ENCODE measurements at places on chromosomes 4 and X. TPM values are rescaled to one million over a fixed set of nuclear protein-coding genes. Genes with fewer than 3 reads are reported as not detected.

Gene DCX
- total RNA-seq, result not detected

Gene NPY5R
- total RNA-seq, result not detected

Gene TLR6
- total RNA-seq, result 3.2 TPM

Gene SMIM10
- 0.52 TPM for total RNA-seq

Gene PARM1
- total RNA-seq, result not detected

Gene PROM1
- total RNA-seq, result not detected

Gene HPGDS
- total RNA-seq, result not detected

Gene GPR119
- total RNA-seq, result not detected

Gene TRIM60
- total RNA-seq, result not detected

Gene SH3D19
- total RNA-seq, result not detected

Gene FAM47E
- not detected for total RNA-seq

Gene FAT4
- total RNA-seq, result not detected

Gene SPANXN4
- not detected for total RNA-seq

Gene BMP3
- total RNA-seq, result not detected

Gene AR
- not detected for total RNA-seq

Gene RBMXL3
- not detected for total RNA-seq

Gene P2RY4
- 0.45 TPM for total RNA-seq

Gene KDM6A
- 24.5 TPM for total RNA-seq

Gene FGFBP1
- total RNA-seq, result not detected

Gene ZNF157
- total RNA-seq, result 0.34 TPM

Gene CFI
- total RNA-seq, result not detected

Gene GLUD2
- total RNA-seq, result 0.60 TPM

Gene GPR50
- not detected for total RNA-seq

Gene CXorf65
- 12.7 TPM for total RNA-seq

Gene TEX13B
- total RNA-seq, result not detected

Gene ZAR1
- total RNA-seq, result not detected

Gene ART3
- not detected for total RNA-seq

Gene USO1
- total RNA-seq, result 37.5 TPM

Gene FHDC1
- 0.24 TPM for total RNA-seq

Gene PDLIM3
- not detected for total RNA-seq

Gene GUCY1A1
- total RNA-seq, result 0.21 TPM

Gene SPANXN5
- total RNA-seq, result not detected

Gene DCAF4L1
- 0.21 TPM for total RNA-seq

Gene PAGE5
- total RNA-seq, result not detected

Gene MAGEB17
- total RNA-seq, result not detected

Gene TBC1D14
- 39.4 TPM for total RNA-seq

Gene NUDT11
- 0.29 TPM for total RNA-seq

Measured in activated CD8-positive, alpha-beta T cell treated with anti-CD3 and anti-CD28 coated beads, Interleukin-2, amount 10 ng/mL, durations not matched to agents 7 days and 5 days (primary cell).